ENCODE measurements at places on chromosomes 1 and 21.

DNA sequence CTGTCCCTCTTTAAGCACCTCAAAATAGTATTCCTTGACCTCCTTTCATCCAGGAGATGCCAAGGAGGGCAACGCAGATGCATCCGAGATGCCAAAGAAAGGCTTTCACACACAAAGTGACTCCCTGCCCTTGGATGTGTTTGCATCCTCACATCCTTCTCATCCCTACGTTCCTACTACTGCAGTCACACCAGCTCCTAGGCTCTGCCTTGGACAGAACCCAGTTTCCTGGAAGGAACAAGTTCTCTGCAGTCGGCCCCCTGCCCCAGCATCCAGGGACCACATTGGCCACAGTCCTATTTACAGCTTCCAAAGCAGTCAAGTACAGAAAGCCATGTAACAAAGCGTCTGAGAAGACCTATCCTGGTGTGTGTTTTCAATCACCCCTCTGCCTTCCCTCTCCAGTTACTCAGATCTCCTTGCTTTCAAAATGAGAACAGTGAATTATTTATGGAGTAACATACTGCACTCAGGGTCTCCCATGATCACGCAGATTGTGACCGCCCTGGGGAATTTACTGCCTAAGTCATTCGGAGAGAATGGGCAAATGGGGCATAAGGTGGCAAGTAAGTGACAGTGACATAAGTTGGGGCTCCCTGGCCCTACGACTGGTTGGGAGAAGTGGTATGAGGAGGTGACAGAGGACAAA, 21.8 kb upstream of the SRP9 start:
- no peak for DNase-seq

DNA sequence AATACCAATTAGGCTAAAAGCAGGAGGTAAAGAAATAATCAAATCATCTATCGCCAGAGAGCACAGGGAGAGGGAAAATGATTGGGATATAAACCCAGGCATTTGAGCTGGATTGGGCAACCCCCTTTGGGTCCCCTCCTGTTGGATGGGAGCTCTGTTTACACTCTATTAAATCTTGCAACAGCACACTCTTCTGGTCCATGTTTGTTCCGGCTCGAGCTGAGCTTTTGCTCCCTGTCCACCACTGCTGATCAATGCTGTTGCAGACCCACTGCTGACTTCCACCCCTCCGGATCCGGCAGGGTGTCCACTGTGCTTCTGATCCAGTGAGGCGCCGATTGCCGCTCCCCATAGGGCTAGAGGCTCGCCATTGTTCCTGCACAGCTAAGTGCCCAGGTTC, 493.8 kb downstream of the MATN1 start:
- no peak for DNase-seq

DNA sequence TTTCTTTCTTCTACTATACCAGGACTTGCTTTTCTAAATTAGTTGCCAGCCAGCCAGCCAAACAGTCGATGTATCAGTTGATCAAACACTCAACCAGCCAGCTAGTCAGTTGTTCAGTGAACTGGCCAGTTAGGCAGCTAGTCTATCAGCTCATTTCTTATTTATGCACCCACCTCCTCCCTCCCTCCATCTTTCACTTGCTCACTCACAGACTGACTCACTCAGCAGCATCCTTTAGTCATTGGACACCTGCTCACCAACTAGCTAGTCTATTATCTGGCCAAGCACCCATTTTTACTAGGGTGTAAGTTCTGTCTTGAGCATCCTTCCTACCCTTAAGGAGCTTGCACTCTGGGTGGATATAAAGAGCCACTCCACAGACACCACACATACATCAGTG, 5.9 kb upstream of the SPRR4 start:
- DNase-seq = no peak

DNA sequence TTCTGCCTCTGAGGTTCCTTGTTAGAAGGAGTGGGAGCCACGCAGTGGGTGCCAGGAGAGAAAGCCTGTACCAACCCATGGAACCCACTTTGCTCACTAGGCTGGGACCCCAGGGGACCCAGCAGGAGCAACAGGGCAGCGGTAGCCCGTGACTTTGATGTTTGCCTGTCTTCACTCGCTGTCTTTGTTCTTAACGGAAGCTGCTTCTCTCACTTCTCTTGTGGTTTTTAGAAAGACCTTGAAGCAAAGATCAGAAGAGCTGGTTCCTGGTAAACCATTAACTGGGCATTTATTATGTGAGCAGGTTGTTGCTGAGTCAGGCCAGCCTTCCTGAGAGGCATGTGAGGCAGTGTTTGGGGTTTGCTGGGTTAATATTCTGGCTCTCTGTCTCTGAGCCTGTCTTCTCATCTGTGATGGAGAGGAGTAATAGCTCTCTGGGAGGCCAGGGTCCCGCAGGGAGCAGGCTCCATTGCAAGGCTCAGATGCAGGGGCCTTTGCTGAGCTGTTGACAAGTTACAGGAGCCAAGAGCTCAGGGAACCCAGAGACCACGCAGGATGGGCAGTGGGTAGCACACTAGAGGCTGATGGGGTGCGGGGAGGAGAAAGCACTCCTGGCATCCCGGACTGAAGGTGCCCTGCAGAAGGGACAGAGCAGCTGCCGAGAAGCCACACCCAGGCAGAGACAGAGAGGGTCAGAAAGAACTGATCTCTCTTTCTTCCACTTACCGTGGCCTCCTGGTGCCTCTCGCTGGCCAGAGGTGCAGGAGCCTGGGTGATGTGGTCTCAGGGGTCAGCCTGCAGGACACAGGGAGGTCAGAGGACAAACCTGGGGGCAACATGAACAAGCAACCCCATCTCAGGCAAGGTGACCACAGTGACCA, 367.5 kb upstream of the C1orf174 start:
- DNase-seq = no peak

GRCh38 chr1:156642265-156643048, 540 bp downstream of the BCAN start:
- DNase-seq = no peak

DNA sequence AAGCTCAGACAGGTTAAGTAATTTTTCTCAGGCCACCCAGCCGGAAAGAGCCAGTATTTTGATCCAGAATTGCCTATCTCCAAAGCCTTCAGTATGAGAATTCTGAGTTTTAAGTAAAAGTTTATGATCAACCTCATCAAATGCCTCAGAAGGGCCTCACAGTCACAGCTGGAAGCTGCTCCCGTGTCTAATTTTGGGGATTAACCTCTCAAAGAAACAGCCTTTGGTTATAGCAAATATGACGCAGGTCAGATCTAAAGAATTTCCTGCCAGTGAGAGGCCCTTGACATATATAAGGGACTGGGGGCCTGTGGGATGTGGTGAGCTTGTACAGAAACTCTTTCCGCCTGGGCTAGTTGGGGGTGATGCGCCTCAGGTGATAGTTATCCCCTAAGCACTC, 2.3 kb downstream of the EXTL1 start:
- DNase-seq = no peak

DNA sequence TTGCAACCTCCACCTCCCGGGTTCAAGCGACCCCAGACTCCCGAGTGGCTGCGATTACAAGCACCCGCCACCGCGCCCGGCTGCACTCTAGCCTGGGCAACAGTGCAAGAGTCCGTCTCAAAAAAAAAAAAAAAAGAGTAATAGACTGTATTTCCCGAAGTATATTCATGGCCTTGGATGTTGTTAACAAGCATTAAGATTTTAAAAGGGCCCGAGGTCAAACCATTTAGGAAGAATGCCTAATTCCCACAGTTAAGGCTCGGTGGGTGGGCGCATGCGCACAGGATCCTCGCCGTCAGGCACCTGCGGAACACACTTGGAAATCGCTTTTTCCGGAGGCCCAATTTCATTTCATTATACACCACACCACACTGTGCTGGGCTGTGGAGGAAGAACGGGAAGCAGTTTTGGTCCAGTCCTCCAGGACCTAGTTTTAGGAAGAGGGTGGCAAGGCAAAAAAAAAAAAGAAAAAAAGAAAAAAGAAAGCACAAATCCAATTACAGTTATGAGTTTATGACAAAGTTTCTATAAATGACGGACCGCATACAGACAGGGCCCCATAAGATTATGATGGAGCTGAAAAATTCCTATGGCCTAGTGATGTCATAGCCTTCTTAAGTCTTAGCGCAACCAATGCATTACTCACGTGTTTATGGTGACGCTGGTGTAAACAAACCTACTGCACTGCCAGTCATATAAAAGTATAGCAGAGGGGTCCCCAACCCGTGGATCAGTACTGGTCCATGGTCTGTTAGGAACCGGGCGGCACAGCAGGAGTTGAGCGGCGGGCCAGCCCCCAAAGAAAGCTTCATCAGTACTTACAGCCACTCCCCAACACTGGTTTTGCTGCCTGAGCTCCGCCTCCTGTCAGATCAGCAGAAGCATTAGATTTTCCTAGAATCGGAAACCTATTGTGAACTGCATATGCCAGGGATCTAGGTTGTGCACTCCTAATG, 38.2 kb downstream of the H3-3A start:
- DNase-seq = no peak

DNA sequence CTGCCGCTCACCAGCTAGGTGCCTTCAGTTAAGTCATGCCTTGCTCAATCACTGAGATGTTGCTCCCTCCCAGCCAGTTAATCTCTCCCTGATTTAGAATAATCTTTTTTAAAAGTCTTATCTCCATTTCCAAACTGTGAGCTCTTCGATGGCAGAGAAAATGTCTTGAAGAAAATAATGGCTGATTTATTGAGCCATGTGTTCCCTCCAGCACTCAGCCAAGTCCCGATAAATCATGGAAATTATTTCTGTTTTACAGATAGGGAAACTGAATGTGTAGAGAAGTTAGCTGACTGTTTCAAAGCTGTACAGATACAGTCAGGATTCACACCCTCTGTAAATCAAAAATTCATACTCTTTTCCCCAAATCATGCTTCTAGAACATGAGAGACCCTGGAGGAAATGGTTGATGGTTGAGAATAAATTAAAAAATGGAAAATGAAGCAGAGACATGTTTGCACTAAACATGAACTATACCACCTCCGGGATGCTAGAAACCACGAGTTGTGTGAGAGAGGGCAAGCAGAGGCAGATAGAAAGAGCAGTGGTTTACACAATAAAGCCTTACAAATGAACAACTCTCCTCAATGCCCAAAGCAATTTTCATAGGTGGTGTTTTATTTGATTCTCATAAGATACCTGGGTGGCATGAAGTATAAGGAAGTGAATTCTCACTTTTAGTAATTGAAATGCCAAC, 376.4 kb downstream of the PLPP3 start:
- DNase-seq = no peak

- DNase-seq = no peak
These were observed 384.0 kb upstream of the BEND5 start for GRCh38 chr1:49160677-49161076.

GRCh38 chr1:239733995-239734394, 347.6 kb downstream of the CHRM3 start:
- DNase-seq = no peak

GRCh38 chr1:95653618-95654017, 419.6 kb downstream of the RWDD3 start:
- DNase-seq = no peak

- DNase-seq = no peak
These were observed 439.6 kb upstream of the ADAMTS5 start for GRCh38 chr21:27406300-27407009.

DNA sequence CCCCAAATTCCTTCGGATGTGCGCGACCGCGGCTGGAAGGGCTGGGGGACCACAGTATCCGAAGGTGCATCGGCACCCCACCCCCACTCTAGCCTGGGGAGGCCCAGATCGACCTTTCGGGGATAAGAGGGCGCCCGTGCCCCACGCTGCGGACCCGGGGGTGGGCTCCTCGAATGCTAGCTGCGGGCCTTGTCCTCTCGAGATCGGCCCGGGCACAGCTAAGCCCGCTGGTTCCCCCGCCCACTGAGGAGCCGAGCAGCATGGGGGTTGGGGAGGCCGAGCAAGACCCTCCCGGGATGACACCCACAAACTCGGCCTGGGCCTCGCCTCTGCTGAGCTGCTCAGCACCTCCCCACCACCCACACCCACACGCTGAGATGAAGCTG, 653 bp upstream of the IFFO2 start:
- no peak for DNase-seq

DNA sequence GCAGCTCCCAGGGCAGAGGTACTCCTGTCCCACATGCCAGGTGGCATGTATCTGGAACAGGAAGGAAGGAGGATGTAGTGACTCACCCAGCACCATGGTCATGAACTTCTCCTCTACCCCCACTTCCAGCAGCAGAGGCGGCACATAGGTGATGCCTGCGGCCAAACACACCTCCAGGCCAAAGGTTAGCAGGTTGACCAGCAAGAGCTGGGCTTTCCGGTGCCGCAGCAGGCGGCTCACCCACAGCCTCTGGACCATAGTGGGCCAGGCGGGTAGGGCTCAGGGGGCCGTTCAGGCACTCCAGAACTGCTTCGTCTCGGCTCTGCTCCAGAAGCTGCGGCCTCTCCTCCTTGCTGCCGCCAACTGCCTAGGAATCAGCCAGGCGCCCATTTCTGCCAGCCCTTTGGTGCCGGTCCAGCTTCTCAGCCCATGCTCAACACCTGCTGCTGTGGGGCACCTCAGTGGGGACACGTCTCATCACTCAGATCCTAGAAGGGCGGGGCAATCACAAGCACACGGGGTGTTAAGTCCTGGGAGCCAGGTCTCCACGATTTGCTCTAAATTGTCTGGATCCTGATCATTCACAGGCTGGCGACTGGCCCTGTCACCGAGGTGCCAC, 15.8 kb downstream of the SLC45A3 start:
- DNase-seq = no peak

DNA sequence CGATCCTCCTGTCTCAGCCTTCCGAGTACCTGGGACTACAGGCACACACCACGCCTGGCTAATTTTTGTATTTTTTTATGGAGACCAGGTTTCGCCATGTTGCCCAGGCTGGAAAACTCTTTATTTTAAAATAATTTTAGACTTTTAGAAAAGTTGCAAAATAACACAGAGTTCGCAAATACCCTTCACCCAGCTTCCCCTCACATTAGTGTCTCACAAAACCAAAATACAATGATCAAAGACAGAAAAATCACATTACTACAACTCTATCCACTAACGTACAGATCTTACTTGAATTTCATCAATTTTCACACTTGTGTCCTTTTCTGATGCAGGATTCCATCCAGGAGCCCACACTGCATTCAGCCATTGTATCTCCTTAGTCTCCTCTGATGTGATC, 58.8 kb upstream of the ERRFI1 start:
- DNase-seq = no peak

GRCh38 chr1:71956613-71957285, 325.6 kb downstream of the NEGR1 start:
- DNase-seq = no peak

- no peak for DNase-seq
These were observed 25.2 kb downstream of the NOS1AP start for GRCh38 chr1:162094723-162095122.

- no peak for DNase-seq
These were observed 11.7 kb downstream of the NKAIN1 start for GRCh38 chr1:31227891-31228568.

DNA sequence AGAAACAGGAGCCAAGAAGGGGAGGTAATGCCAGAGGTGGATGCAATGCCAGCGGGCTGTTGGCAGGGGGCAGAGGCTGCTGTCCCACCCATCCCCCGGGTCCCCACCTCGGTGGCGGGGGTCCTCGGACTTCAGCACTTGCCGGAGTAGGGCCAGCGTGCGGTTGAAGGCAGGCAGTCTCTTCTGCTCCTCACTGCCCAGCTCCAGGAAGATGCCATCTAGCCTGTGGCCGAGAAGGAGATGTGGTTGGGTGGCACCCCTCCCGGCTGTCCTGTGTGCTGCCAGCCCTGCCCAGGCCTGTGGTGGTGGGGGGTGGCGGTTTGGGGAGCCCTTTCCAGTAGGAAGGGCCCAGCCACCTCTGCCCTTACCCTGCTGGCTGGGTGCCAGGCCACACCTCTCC, 13.5 kb downstream of the TTC22 start:
- no peak for DNase-seq
